ENCODE measurements at places on chromosomes 3 and 15. TPM values are rescaled to one million over a fixed set of nuclear protein-coding genes. Genes with fewer than 3 reads are reported as not detected.

GRCh38 chr15:67267440-67267839 lies 12.9 kb downstream of the IQCH start:
- DNase-seq, result no peak

GRCh38 chr3:191235331-191236314 lies 36.6 kb downstream of the OSTN start:
- no peak for DNase-seq

IMP3 gene
- polyA plus RNA-seq, result 173 TPM

PIF1 gene
- 0.62 TPM for polyA plus RNA-seq

FSTL1 gene
- 1.3 TPM for polyA plus RNA-seq

DNA sequence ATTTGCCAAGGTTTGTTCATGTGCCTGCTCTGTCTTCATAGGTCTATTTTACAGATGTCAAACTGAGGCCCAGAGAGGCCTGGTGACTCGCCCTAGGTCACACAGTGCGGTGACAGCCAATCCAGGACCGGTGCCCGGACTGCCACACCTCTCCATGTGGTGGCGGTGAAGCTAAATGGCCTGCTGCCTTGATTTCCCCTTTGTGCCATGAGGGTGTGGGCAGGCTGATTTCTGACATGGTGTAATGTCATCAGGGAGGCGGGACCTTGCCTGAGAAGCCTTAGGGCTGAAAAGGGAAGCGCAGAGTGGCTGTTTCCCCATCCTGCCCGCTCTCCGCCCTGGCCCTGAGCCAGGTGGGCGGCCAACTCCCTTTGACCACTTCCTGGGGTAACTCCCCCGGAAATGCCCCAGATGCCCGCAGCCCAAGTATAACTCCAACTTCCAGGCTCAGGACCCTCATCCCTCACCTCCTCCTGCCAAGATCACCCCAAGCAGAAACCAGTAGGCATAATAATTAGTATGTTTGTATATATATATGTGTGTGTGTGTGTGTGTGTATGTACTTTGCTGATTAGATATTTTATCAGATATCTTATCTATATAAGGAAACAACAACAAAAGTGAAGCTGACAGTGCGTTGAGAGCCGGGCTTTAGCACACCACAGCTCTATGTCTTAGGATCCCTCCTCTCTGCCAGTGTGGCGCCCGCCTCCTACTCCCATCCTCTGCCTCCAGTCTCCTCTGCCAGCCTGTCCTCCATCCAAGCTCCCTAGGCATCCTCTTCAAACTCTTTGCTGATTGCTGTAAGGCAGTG lies 63.9 kb downstream of the IQSEC1 start:
- DNase-seq, result peak; percentile 86

- DNase-seq, result no peak
Measured at GRCh38 chr15:84822653-84823281, 5.6 kb downstream of the ALPK3 start.

DNA sequence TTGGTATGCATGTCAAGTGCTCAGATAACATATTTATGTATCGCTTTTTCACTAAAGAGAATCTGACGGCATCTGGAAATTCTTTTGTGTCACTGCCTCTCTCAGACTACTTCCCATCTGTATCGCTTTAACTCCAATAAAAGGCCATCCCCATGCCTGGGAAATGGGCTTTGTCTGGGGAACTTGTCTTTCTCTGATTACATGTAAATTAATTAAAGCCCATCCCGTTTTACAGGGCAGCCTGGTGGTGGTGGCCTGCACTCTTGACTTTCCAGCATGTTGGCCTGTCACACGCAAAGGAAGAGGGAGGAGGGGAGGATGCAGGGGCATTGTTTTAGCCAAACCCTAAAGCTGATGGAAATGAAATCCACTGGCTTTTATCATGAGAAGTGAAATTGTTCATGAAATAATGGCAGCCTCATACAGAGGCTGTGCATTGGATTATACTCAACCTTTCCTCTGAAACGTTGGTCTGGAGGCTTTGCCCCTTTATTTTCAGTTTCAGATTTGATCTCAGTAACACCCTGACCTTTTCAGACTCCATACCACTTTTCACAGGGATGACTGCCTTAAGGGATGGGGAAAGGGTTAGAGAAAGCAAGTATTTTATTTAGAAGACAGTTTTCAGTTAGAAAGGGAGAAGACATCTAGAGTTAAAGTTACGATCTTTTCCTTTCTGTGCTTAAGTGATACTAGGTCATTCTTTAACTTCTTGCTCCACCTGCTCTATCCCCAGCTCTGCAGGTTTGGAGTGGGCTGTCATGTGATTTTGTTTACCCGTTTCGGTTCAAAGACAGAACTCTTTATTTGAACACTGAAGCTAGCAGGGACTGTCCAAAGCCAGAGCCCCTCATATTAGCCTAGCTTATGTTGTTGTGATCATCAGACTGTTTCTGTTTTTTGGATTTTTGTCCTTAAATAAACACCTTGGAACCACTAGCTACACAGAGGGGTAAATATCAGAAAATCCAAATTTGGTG lies 94.6 kb upstream of the CTDSPL start:
- DNase-seq, result no peak

SOX2 gene
- polyA plus RNA-seq, result not detected

GRCh38 chr3:41580274-41580959 lies 381.1 kb downstream of the CTNNB1 start:
- DNase-seq, result peak; percentile 24

DNA sequence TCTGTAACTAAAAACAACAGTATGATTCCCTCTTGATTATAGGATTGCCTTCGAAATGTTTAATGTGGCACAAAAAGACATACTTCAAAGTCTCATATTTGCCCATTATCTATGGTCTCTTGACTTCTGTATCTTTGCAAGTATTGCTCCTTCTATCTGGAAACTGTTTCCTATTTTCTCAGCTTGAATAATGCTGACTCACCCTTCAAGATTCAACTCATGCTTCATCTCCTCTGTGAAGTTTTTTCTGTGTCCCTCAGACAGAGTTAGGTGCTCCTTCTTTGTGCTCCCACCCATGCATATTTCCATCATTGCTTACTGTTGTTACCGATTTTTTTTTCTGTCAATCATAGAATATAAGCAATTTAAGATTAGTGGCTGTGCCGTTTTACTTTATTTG lies 192.8 kb upstream of the ROBO1 start:
- no peak for DNase-seq

DNA sequence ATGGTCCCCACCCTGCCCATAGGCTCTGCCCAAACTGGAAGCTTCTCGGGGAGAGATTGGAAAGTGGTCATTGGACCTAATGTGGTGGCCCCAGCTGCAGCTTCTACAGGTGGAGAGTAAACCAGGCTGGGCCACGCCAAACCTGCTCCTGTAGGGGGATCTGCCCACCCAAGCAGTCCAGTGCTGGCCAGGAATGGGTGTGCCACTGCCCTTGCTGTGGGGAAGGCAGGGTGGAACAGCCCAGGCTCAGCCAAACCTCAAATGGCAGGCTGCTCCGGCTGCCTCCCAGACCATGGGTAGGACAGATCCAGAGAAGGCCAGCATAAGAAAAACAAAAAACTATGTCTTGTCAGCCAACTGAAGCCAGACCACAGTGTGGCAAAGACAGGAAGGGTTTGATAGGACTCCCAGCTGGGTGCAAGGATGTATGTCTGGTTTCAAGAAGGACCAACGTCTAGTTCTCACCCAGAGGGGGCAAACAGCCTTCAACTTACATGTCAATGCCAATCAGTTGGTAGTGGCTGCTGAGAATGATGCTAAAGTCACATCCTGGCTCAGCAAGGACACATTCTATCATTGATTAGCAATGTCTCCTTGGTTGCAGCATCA lies 267.3 kb downstream of the UACA start:
- no peak for DNase-seq
